ENCODE measurements at places on chromosomes 11 and 22.

DNA sequence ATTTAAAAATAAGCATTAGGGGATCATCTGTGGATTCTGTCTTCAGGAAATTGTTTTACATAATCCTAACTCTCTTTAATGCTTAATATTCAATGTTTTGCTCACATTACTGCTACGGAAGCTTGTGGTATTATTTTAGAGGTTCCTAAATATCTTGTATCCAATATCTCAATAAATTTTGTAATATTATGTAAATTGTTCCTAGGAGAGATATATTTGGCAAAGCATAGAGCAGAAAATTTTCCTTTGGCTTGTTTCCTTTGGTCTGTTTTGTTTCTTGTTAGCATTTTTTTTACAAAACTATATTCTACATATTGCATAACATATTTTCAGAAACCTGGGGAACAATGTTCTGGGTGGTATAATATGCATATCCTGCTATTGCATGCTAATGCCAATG is 144.8 kb downstream of the GRIA4 start:
- no peak for DNase-seq

- DNase-seq, result no peak
Measured at GRCh38 chr11:84243629-84244263, 957.6 kb upstream of the CCDC90B start.

DNA sequence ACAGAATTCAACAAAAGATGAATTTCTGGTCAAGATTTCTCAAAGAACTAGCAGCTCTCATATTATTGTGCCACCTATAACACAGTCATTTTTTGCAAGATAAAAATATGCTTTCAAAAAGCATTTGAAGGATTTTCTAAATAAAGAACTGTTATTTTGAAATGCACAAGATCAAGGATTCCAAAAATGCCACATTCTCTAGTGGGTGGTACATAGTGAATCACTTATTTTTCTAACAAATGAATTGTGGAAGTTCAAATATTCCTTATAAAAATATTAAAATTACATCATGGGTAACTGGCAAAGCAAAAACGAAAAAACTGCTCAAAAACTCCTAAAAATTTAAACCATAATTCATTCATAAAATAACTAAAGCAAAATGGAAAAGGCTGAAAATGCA is 2.1 kb downstream of the RNF141 start:
- no peak for DNase-seq

DNA sequence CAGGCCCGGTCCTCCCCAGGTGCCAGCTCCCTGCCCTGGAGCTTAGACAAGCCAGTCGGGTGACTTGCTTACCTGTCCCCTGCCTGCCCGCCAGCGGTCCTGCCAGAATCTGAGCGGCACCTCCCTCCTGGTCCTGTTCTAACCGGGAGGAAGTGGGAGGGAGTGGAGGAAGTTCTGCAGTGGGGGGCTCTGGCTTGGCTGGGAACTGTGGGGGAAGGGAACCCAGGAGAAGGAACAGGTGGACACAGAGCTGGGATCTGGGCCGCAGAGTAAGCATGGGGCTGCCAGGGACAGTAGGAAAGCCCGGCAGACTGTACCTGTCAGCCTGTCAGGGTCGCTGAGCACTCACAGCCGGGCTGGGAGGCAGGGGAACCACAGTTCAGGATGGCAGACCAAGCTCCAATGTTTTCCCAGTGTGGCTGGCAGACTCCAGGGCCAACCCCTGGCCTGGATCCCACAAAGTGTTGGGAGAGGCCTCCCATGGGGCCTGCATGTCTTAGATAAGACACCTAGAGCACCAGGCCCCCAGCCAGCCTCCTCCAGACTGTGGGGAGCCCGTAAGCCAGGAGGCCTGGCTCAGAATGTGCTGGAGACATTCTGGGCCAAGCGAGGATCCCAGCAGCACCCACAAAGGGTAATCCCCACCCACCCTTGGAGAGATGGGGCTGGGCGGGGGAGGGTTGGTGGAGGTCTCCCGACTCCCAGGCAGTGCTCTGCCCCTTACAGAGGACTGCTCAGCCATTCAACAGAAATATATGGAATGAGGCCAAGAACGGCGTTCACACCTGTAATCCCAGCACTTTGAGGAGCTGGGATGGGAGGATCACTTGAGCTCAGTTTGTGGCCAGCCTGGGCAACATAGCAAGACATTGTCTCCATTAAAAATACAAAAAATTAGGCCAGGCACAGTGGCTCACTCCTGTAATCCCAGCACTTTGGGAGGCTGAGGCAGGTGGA is 2.3 kb downstream of the CYB5R3 start:
- no peak for DNase-seq

- DNase-seq, result no peak
Measured at GRCh38 chr11:3808861-3809623, 682 bp downstream of the PGAP2 start.

- no peak for DNase-seq
Measured at GRCh38 chr11:63908631-63909401, 8.1 kb downstream of the RCOR2 start.

- peak; percentile 79 for DNase-seq
Measured at GRCh38 chr22:48135592-48135991, 1373.1 kb downstream of the TBC1D22A start.

GRCh38 chr22:41915786-41916493 is 1.1 kb upstream of the SHISA8 start:
- DNase-seq, result no peak

DNA sequence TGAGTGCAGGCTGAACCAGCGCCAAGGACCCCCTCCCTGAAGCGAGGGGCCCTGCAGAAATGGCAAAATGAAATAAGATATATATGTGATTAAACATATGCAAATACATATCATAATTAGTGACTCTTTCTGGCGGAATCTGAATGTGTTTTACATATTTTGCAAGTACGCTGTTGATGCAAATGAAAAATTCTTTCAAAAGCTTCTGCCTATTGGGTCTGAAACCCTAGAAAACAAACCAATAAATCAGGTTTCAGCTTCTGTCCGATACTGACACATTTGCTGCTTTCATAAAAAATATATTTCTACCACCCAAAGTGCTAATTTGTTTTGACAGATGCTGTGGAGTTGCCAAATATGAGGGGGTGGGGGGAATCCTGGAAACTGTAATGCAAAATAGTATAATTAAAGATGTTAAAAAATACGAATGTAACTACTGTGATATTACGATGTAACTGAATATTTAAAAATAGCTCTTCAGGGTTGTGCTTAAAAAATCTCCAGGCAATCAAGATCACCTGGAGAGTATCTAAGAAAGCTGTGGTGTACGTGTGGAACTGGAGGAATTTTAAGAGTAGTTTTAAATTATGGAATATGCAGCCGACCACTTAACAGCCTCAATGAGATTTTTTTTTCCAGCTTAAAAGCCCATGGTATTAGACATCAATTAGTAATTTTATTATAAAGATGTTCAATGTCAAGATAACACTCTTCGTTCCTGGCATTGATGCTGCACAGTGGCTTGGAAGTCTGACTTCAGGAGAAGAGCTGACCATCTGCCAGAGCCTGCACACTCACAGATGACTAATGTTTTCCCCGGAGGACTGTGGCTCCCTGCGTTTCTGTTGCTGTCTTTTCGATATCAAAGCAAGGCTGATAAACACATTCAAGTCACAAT is 122.2 kb upstream of the RCN1 start:
- DNase-seq, result peak; percentile 70

- DNase-seq, result no peak
Measured at GRCh38 chr11:17412488-17413180, 24.2 kb upstream of the KCNJ11 start.

DNA sequence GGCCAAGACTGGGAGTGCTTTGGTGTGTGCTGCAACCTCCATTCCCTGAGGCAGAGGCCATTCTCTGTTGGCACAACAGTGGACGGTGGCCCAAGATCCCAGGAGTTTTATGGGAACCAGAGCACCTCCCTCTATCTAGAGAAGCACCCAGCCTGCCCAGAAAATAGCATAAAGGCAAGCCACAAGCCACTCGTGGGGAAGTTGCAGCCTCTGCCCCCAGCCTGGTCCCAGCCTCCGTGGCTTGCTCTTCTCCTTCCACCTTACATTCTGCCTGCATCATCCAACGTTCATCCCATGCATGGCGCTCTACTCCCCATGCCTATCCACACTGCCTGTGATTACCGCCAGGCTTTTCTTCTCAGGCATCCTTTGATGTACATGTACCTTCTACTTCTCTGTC is 15.8 kb downstream of the IL17RA start:
- DNase-seq, result no peak

GRCh38 chr11:102410382-102410784 is 42.2 kb downstream of the TMEM123 start:
- no peak for DNase-seq

DNA sequence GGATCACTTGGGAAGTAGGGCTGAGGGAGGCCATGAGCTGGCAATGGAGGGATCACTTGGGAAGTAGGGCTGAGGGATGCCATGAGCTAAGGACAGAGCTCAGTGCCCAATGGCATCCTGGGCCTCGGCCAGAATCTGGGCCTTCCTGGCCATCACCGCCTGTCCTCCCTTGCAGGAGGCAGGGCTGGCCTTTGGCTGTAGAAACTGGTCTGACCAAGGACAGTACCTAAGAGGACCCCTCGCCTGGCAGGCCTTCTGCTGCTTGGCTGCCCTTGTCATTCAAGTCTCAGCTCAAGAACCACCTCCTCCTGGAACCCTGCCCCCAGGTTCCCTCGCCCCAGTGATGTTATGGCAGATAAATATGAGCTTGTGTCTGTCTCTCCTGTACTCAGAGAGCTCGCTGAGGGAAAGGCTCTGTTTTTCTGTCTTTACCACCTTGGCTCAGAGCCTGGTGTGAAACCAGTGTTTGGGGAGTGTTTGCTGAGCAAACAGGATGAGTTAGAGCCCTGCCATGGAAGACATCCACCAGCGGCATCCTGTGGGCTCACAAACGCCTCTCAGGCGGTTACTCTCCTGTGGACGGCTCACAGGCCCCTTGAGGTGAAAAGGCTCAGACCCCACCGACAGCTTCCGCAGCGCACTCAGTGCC is 19.3 kb upstream of the RASL10A start:
- no peak for DNase-seq

DNA sequence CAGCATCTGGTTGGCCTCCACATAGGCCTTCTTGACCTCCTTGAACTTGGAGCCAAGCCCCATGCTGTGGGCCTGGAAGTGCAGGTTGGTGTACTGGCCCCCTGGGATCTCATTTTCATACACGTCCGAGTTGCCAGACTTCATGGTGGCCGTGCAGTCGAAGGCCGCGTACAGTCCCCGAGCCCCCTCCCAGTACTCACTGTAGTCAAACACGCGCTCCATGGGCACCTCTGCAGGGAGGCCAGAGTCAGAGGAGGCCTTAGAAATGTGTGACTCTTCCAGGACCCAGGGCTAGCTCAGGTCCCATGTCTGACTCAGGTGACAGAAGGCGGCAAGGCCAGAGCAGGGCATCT is 6.7 kb upstream of the LRFN4 start:
- no peak for DNase-seq

DNA sequence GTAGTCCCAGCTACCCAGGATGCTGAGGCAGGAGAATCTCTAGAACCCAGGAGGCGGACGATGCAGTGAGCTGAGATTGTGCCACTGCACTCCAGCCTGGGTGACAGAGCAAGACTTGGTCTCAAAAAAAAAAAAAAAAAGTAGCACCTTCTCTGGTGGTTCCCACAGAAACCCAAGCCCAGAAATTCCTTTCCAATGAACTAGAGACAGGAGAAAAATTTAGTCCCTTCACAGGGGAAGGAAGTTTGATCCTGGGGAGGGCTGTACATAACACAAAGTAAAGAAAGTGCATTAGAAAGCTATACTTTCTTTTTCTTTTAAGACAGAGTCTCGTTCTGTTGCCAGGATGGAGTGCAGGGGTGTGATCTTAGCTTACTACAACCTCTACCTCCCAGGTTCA is 25.5 kb upstream of the APOA1 start:
- DNase-seq, result no peak

DNA sequence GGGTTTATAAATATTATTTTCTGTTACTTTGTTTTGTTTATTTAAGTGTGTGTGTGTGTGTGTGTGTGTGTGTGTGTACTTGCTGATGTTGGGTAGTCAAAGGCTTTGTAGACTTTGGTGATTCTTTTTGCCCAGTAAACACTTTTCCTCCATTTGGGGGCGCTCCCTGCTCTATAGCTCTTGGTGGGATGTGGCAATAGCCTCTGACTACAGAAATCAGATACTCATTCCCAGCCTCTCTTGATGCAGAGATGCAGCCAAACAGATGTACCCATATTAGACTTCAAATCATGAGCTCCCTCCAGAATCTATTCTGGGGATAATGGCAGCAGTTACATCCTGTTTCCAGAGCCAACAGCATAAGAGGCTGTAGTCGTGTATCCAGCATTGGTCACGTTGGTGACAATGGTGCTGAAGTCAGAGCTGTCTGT is 33.4 kb upstream of the APOL5 start:
- no peak for DNase-seq

DNA sequence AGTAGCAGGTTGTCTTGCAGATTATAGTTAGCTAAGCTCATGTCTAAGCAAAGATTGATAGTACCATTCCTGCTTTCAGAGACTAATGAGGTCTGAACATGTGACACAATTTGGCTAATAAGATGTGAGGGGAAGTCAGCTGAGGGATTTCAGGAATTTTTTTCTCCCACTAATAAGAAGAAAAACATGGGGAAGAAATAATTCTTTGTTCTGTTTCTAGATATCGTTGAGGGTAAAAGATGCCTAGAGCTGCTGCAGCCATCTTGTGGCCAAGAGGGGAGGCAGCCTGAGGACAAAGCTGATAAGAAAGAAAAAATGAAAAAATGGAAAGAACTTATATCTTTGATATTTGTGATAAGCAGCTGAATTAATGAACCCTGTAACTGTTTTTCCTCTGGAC is 1334.4 kb downstream of the LRRC4C start:
- DNase-seq, result peak; percentile 23

GRCh38 chr22:48500471-48501230 is 1327.0 kb downstream of the BRD1 start:
- peak; percentile 41 for DNase-seq

GRCh38 chr22:41772645-41773044 is 27.8 kb upstream of the CCDC134 start:
- no peak for DNase-seq

GRCh38 chr11:125236072-125236825 is 71.7 kb downstream of the PKNOX2 start:
- DNase-seq, result no peak

GRCh38 chr11:126102436-126102981 is 39.8 kb upstream of the CDON start:
- DNase-seq, result no peak

DNA sequence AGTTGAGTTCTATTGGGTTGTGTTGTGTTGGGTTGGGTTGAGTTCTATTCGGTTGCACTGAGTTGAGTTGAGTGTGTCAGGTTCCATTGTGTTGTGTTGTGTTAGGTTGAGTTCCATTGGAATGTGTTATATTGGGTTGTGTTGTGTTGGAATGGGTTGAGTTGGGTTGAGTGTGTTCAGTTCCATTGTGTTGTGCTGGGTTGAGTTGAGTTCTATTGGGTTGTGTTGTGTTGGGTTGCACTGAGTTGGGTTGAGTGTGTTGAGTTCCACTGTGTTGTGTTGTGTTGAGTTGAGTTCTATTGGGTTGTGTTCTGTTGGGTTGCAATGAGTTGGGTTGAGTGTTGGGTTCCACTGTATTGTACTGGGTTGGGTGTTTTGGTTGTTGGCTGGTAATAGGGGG is 35.5 kb downstream of the ALX4 start:
- no peak for DNase-seq

GRCh38 chr11:129866311-129866710 is 29.1 kb downstream of the NFRKB start:
- no peak for DNase-seq

- no peak for DNase-seq
Measured at GRCh38 chr11:111193924-111194490, 51.5 kb upstream of the POU2AF2 start.

GRCh38 chr11:86209806-86210657 is 34.5 kb upstream of the EED start:
- DNase-seq, result no peak

Data from brain (organoid and tissue), 16 donors.